Caco-2 (cell line): ENCODE measurements at places on chromosomes 5 and 9.
A peak's percentile ranks its signal among the peaks of the same experiment; 100 is the strongest.

- DNase-seq, result no peak
- H3K27me3 ChIP-seq, result no peaks in the 10 kb centered on the region
- H3K4me1 ChIP-seq, result no peaks in the 10 kb centered on the region
- H3K36me3 ChIP-seq, result no peaks in the 10 kb centered on the region
Measured at GRCh38 chr5:129670957-129671500, 76.9 kb upstream of the MINAR2 start.

DNA sequence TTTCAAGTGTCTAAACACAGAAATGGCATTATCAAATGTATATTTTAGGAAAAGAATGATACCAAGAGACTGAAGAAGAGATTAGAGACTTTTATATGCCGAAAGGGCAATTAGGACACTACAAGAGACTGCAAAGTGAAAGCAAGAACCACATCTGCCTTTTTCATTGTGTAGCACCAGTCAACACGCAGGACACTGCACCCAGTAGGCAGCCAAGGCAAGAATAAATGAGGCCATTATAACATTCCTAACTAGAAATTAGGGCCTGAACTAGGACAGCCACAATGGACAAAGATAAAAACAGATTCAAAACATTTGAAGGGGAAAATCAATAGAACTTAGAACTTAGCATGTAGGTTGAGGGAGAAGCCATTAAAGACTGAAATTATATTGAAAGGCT, 10.8 kb downstream of the CETN3 start:
- H3K4me1 ChIP-seq, result no peaks in the 10 kb centered on the region
- H3K27ac ChIP-seq, result no peak overlapping the region
- DNase-seq, result no peak
- H3K36me3 ChIP-seq, result no peaks in the 10 kb centered on the region
- no peak overlapping the region for H3K4me3 ChIP-seq

DNA sequence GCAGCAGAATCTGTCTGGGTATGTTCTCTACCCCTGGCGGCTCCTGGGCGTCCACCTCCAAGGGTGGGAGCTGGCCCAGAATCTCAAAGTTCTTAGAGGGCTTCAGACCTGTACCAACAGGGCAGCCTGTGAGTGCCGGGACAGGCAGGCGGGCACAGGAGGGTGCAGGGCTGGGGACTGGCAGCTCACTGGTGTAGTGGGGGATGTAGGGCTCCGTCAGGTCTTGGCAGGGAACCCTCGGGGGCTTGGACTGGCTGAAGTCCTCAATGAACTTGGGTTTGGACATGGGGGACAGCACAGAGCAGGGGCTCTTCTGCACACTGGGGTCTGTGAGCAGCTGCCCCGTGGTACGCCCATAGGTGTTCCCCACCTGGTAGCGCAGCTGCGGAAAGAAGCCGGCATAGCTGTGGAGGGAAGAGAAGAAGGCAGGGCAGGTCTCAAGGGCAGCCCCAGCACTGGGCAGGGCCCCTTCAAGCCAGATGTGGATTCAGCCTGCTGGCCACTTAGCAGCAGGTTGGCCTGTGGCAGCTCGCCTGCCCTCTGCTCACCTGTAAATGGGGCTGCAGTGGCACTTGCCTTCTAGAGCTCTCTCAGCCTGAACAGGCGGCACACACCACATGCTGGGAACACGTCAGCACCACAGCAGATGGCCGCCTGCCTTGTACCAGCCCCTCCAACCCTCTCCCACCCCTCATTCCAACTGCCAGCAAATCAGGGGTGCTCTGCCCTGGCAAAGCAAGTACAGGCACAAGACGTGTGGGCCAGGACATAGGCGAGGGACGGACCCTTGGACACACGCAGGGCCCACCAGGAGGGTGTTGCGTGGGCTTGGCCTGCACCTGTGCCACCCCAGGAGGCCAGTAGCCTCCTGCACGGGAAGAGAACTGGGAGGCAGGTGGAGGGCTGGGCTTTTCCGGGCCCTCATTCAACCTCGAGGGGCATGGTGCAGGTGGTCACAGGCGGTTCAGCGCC, 4.6 kb downstream of the TUBB4B start:
- H3K4me3 ChIP-seq, result no peak overlapping the region
- H3K36me3 ChIP-seq, result peaks cover 2% of the 10 kb centered on the region; the same call in 1 of the 2 replicates
- DNase-seq, result no peak
- peaks cover 16% of the 10 kb centered on the region for H3K4me1 ChIP-seq
- no peak overlapping the region for H3K27ac ChIP-seq
- H3K27me3 ChIP-seq, result no peaks in the 10 kb centered on the region

GRCh38 chr5:168328814-168329213, 37.4 kb downstream of the WWC1 start:
- H3K36me3 ChIP-seq, result 0 out of 2 replicates have a peak, but pooled peaks cover 2% of the 10 kb centered on the region
- H3K27me3 ChIP-seq, result no peaks in the 10 kb centered on the region

- H3K27me3 ChIP-seq, result no peaks in the 10 kb centered on the region; the same call in 1 of the 2 replicates
- DNase-seq, result no peak
- H3K27ac ChIP-seq, result no peak overlapping the region
- no peaks in the 10 kb centered on the region for H3K36me3 ChIP-seq
- H3K4me1 ChIP-seq, result no peaks in the 10 kb centered on the region
- no peak overlapping the region for H3K4me3 ChIP-seq
Measured at GRCh38 chr5:68542207-68542606, 326.7 kb downstream of the PIK3R1 start.

- no peak for DNase-seq
- no peaks in the 10 kb centered on the region for H3K27me3 ChIP-seq
- H3K4me1 ChIP-seq, result no peaks in the 10 kb centered on the region
- no peak overlapping the region for H3K4me3 ChIP-seq
Measured at GRCh38 chr9:126036881-126037291, 289.7 kb downstream of the PBX3 start.

GRCh38 chr5:107812570-107813141, 141.9 kb upstream of the EFNA5 start:
- no peak for DNase-seq
- no peak overlapping the region for H3K4me3 ChIP-seq
- H3K36me3 ChIP-seq, result no peaks in the 10 kb centered on the region
- H3K4me1 ChIP-seq, result no peaks in the 10 kb centered on the region
- no peak overlapping the region for H3K27ac ChIP-seq

DNA sequence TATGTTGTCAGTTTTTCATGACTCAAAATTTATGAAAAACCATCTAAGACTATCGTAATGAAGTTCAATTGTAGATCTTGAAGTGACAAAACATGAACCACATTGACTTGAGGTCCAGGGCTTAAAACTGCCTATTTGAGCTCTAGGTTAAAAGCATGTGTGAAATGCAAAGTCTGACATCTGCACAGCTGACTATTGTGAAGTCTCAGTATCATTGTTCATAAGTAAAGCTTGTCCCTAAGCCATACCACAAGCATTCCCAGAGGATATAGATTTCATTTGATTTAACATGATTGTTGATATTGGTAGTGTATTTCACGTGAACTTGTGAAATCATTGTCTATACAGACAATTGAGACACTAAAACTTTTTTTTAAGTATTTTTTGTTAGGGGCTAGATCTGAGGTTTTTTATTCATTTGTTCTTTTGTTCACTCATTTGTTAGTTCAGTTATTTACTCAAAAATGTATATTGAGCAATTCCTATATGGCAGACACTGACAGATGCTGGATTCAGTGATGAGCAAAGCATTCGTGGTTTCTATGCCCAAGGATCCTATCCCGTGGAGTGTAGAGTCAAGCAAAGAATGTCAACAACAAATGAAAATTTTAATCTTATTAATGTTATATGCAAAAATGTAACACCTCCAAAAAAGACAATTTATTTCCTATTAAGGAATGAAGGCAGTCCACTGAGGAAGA, 485.2 kb downstream of the RAB3C start:
- no peak for DNase-seq
- no peaks in the 10 kb centered on the region for H3K27me3 ChIP-seq
- peaks cover 21% of the 10 kb centered on the region for H3K4me1 ChIP-seq
- no peak overlapping the region for H3K27ac ChIP-seq

DNA sequence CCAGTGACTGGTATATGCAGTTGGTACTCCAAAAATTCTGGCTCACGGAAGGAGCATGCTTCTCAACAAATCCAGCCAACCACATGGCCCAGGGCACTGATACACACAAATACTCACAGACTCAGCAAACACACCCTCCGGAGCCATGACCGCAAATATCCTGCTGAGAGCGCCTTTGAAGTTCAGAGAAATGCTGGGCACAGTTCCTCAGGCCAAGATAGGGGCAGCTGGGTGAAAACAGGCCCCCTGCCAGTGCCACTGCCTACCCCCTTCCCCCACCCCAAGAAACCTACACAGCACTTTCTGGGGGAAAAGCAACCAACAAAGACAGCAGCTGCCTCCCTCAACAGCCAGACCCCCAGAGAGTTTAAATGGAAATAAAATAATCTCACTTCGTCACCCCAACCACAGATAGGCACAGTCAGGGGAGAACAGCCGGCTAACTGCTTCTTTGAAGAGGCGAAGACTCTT, 120.0 kb downstream of the C5orf15 start:
- H3K4me3 ChIP-seq, result no peak overlapping the region
- DNase-seq, result no peak
- no peaks in the 10 kb centered on the region for H3K36me3 ChIP-seq
- no peak overlapping the region for H3K27ac ChIP-seq
- H3K27me3 ChIP-seq, result no peaks in the 10 kb centered on the region

GRCh38 chr5:50921366-50922133, 255.1 kb downstream of the PARP8 start:
- no peaks in the 10 kb centered on the region for H3K36me3 ChIP-seq
- no peaks in the 10 kb centered on the region for H3K27me3 ChIP-seq
- H3K4me1 ChIP-seq, result no peaks in the 10 kb centered on the region

- H3K36me3 ChIP-seq, result peaks cover 1% of the 10 kb centered on the region
- H3K4me1 ChIP-seq, result peaks cover 15% of the 10 kb centered on the region
- peak; percentile 66 for DNase-seq
- H3K27me3 ChIP-seq, result no peaks in the 10 kb centered on the region
- H3K4me3 ChIP-seq, result no peak overlapping the region
Measured at GRCh38 chr9:6827439-6828145, 69.8 kb downstream of the KDM4C start.

DNA sequence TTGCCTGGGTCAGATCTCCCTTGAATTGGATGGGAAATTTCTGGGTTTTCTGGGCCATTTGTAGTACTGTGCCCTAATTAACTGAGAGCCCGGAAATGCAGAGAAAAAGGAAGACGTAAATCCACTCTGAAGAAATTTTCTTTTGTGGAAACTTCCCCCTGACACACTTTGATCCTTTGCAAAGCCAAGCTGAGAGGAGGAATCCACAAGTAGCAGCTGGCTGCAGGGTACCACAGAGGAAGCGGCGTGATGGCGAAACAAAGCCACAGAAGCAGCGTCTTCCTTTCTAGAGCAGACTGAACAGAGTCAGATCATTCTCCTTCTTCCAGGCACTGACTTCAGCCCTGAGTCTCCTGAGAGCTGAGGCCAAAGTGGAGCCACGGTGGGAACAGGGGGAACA, 47.1 kb upstream of the ZNF354A start:
- no peak for DNase-seq
- H3K4me3 ChIP-seq, result no peak overlapping the region
- no peak overlapping the region for H3K27ac ChIP-seq
- no peaks in the 10 kb centered on the region for H3K27me3 ChIP-seq
- H3K4me1 ChIP-seq, result peaks cover 23% of the 10 kb centered on the region
- no peaks in the 10 kb centered on the region for H3K36me3 ChIP-seq

DNA sequence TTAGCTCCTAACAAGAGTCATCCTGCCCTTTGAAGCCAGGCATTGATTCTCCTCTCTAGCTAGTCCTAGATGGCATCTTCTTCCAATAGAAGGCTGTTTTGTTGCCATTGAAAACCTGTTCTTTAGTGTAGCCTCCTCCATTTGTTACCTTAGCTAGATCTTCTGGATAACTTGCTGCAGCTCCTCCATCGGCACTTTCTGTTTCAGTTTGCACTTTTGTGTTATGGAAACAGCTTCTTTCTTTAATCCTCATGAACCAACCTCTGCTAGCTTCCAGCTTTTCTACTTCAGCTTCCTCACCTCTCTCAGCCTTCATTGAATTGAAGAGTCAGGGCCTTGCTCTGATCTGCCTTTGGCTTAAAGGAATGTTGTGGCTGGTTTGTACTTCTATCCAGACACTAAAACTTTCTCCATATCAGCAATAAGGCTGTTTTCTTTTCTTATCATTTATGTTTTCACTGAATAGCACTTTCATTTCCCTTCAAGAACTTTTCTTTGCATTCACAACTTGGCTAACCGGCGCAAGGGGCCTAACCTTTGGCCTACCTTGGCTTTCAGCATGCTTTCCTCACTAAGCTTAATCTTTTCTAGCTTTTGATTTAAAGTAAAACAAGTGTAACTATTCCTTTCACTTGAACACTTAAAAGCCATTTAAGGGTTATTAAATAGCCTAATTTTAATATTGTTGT, 166.5 kb upstream of the SLC12A2 start:
- H3K27ac ChIP-seq, result no peak overlapping the region
- no peaks in the 10 kb centered on the region for H3K27me3 ChIP-seq
- no peak overlapping the region for H3K4me3 ChIP-seq
- no peaks in the 10 kb centered on the region for H3K36me3 ChIP-seq

DNA sequence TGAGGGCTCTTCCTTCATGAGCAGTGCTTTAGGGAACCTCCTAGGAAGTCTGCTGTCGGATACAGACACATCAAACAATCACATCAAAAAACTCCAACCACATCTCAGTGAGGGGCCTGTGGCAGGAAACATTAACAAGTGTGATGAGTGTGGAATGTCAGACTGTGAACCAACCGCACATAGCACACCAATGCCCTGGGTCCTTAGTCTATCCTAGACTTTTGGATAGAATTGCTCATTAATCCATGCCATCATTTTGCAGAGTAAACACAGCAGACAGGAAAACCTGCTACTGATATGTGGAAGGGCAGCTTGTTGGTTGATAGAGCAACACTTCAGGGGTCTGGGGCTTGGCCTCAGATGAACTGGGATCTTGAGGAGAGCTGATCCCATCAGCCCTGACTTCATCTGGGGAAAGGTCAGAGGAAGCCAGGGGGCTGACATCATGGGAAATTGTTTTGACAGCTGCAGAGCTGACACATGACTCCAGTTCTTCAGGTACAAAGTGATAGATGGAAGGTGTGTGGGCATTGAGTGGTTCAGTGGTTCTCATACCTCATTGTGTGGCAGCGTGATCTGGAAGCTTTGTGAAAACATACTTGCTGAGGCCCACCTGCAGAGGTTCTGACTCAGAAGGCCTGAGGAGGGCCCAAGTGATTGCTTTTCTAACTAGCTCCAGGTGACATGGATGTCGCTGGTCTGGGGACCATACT, 193.3 kb downstream of the DIRAS2 start:
- H3K36me3 ChIP-seq, result no peaks in the 10 kb centered on the region
- H3K4me3 ChIP-seq, result no peak overlapping the region
- no peaks in the 10 kb centered on the region for H3K4me1 ChIP-seq

GRCh38 chr5:23466401-23466912, 41.0 kb upstream of the PRDM9 start:
- no peak overlapping the region for H3K4me3 ChIP-seq
- DNase-seq, result peak; percentile 11
- H3K36me3 ChIP-seq, result no peaks in the 10 kb centered on the region
- 0 out of 2 replicates have a peak, but pooled peaks cover 4% of the 10 kb centered on the region for H3K4me1 ChIP-seq
- no peaks in the 10 kb centered on the region for H3K27me3 ChIP-seq

- no peaks in the 10 kb centered on the region for H3K36me3 ChIP-seq
- peaks cover 15% of the 10 kb centered on the region for H3K4me1 ChIP-seq
- H3K27me3 ChIP-seq, result no peaks in the 10 kb centered on the region
- H3K27ac ChIP-seq, result peak overlapping the region; percentile 18
- DNase-seq, result no peak
- H3K4me3 ChIP-seq, result no peak overlapping the region
Measured at GRCh38 chr5:78649861-78650496, 1.4 kb upstream of the LHFPL2 start.
